ENCODE measurements at places on chromosomes 2 and 18.

DNA sequence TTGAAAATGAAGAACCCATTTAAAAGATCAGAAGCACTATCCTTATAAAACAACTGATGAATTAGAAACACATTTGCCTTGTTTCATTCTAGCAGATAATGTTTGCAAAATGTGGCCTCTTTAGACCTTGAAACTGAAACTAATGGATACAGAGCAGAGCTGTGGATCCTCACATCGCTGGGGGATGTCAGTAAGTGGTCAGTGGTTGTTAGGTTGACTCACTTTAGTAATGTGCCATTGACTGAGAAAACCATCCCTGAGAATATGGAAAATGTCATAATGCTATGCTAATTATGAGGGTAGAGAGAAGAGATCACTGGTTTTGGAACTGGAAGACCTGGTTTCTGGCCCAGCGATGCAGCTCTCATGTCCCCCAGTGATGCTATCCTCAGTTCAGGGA is 176.7 kb downstream of the MYO1B start:
- no peak for DNase-seq

- no peak for DNase-seq
Measured at GRCh38 chr2:26660363-26660962, 19.3 kb upstream of the CIB4 start.

DNA sequence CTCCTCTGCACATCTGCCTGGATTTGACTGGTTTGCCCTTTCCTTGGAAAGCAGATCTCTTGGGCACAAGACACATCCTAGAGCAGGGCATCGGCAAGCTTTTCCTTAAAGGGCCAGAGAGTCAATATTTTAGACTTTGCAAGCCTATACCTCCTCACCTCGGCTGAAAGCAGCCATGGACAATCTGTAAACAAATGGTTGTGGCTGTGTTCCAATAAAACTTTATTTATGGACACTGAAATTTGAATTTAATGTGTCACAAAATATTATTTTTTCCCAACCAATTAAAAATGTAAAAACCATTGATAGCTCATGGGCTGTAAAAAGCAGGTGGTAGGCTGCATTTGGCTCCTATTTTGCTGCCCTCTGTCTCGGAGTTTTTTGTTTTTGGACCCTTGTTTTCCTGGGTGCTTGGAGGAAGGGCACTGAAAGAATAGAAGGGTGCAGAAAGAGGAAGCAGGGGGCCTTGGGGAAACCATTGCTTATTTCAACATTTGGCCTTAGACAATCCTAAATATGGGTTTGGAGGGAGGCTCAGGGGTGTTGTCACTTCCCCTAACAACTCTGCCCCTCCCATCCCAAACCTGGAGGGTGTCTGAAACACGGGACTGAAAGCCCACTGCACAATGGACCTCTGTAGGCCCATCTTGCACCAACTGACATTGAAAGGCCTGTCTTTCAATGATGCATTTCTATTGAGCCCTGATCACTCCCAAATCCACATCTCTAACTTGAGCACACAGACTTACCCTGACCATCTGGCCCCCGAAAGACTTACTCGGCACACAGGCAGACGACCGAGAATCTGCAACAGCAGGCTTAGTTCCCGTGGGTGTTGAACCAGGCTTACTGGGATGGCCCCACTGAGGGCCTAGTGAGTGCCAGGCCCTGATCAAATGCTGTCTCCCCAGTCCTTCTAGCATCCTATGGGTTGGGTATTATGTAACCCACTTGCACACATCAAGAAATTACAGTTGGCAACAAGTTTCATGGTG is 7.1 kb upstream of the ZFP36L2 start:
- no peak for DNase-seq

- no peak for DNase-seq
Measured at GRCh38 chr2:105866216-105867185, 121.8 kb downstream of the NCK2 start.

DNA sequence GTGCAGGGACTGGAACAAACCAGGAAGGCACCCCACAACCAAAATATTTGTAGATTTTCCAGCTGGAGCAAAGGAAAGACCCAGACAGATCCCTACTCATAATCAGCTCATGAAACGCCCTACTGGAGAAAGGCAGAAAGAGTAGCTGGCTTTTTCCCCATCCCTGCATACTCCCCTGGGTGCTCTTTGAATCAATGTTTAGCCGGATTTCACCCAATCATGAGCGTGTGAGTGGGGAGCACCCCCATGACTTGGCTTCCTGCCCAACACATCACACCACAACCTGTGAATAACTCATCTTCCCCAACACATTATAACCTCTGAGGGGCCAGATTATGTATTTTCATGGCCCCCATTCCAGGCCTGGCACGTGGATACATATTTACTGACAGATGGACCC is 35.1 kb upstream of the SLC14A1 start:
- DNase-seq = no peak

- DNase-seq = no peak
Measured at GRCh38 chr2:224946895-224947294, 95.4 kb downstream of the DOCK10 start.

DNA sequence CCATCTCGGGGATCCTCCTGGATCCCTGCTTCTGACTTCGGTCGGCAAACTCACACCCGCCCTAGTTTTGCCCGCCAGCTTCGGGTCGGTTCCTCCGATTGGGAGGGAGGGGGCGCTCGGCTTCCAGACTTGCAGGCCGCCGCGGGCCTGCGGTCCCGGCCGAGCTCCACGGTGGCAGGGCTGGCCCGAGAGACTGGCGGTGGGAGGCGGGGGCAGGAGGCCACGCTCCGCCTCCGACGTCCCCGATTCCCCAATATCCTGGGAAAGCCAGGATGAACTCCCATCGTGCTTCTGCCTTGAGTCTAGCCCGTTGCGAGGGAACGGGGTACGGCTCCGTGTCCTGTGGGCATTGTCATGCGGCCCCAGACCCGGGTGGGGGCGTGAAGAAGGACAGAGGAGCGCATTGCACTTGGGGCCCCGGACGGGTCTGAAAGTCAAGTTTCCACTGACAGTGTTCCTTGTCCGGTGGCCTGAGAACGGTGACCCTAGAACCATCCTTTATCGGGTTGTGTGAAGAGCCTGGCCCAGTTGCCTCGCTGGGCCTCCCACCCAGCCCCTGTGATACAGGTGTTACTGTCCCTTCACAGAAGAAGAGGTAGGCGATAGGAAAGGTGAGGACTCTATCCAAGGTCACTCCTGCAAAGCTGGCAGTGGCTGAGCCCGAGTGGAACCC is 2.4 kb upstream of the INHBB start:
- peak; percentile 85 for DNase-seq

DNA sequence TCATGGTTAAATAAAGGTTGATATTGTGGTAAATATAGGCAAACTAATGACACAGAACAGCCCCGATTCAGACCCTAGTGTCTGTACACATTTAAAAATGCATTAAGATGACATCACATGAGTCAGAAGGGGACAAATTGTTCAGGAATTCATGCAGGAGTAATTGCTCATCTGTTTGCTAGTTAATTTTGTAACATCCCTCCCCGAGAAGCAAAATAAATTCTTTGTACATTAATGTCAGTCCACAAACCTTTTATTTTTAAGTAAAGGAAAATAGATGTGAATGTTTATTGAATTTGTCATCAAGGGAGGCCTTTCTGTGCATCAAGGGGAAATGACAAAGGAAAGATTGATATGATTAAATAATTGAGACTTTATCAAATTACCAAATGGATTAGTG is 69.9 kb downstream of the SH3BP4 start:
- no peak for DNase-seq

- peak; percentile 42 for DNase-seq
Measured at GRCh38 chr18:44681076-44681970, 635 bp downstream of the SETBP1 start.

DNA sequence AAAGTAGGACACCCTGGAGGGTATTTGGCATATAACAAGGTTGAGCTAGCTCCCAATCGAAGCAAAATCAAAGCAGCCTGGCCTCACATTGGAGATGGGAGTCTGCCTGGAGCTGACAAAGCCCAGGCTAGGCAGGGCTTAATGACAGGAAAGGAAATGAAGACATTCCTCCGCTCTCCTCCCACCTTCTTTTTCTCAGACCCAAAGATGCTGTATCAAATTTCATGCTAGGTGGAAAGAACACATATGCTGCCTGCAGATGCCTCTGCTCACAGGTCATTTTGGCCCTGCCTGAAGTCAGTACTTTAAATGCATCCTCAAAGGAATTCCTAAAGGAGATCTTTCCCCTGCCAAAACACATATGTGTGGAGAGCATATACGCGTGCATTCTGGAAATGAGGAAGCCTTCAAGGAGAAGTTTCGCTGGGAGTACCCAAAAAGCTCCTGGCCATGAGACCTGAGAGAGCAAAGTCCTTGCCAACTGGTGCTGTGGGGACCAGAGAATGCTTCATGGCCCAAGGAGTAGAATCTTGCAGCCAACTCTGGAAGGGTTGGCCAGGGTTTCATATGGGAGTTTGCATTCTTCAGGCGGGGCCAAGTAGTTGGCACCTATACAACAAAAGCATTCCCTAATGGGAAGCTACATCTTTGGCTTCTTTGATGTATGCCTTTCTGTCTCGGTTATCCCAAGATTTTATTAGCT is 88.0 kb downstream of the AQP4 start:
- no peak for DNase-seq

GRCh38 chr18:78664848-78665247 is 314.8 kb upstream of the SALL3 start:
- no peak for DNase-seq

- DNase-seq = no peak
Measured at GRCh38 chr2:23485841-23486683, 101.1 kb downstream of the KLHL29 start.

DNA sequence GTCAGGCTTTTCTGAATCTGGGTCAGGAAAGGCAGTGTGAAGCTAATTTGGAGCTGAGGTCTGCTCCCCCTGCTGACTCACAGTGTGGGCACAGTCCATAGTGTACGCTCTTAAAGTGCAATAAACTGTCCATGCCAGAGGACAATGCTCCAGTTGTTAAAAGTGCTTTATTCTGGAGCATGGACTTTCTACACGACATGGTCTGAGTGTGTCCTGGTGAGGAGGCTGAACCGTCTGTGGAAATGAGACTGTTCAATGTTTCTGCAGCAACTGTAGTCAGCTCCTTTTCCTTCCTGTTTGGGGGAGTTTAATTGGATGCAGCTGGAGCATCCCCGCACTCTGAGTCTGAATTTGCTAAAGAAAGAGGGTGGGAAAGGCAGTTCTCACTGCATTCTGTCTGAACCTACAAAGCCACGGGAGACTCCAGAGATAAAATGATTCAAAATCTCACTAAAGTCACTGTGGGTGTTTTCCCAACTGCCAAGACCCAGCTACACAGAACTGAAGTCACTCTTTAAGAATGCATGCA is 110.2 kb upstream of the TRIB2 start:
- no peak for DNase-seq

GRCh38 chr2:42877511-42877910 is 85.1 kb upstream of the HAAO start:
- no peak for DNase-seq

GRCh38 chr18:60162388-60162787 is 210.2 kb downstream of the MC4R start:
- DNase-seq = no peak
